GM19239 (cell line): ENCODE measurements at places on chromosomes 3 and 15.

DNA sequence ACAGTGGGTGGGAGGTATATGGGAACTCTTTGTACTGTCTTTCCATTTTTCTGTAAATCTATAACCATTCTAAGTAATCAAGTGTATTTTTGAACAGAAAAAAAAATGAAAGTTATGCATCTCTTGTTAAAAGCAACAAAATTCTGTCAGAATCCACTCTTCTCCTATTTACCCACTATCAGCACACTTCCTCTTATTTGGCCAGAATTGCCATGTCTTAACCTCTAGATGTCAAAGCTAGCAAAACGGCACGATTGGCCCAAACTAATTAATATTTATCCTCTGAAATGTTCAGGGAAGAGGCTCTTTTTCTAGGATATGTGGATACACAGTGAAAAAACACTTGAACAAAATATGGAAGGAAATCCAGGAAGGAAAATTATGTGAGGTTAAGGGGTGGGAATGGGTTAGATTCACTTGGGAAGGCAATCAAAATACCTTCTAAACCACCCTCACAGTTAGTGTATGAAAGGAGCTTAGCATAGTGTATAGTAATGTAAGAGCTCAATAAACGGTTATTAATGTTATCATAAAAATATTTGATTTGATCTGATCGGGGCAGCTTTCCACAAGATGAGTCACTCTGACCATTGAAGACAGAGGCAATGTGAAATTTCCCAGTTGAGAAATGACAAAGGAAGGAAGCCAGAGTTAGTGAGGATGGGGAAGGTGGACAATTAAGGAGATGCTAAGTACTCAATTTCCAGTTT lies 20.1 kb upstream of the TGFBR2 start:
- DNase-seq, result no peak

- no peak for DNase-seq
These were observed 291.0 kb downstream of the CLSTN2 start for GRCh38 chr3:140225996-140226395.

GRCh38 chr3:125023833-125024555 lies 31.8 kb downstream of the HEG1 start:
- DNase-seq, result no peak

- no peak for DNase-seq
These were observed 9.1 kb upstream of the FEM1B start for GRCh38 chr15:68268405-68268804.

GRCh38 chr3:112460519-112461195 lies 38.6 kb downstream of the BTLA start:
- DNase-seq, result no peak

DNA sequence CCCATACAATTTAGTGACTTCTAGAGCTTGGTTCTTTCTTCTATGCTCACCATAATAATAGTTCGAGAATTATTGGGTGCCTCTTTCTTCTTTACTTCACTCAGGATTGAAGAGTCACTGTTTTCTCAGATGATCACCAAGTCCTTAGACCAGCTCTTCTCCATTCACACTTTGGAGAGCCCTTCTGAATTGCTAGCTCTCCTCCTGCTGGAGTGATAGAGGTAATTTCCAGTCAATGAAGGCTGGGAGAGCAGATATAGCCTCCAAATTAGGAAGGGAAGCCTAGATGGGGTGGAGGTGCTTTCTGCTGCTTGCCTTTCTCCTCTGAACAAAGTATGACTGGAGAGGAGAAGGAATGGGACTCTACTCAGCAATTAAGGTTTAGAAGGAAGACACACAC lies 10.7 kb upstream of the BBX start:
- no peak for DNase-seq

DNA sequence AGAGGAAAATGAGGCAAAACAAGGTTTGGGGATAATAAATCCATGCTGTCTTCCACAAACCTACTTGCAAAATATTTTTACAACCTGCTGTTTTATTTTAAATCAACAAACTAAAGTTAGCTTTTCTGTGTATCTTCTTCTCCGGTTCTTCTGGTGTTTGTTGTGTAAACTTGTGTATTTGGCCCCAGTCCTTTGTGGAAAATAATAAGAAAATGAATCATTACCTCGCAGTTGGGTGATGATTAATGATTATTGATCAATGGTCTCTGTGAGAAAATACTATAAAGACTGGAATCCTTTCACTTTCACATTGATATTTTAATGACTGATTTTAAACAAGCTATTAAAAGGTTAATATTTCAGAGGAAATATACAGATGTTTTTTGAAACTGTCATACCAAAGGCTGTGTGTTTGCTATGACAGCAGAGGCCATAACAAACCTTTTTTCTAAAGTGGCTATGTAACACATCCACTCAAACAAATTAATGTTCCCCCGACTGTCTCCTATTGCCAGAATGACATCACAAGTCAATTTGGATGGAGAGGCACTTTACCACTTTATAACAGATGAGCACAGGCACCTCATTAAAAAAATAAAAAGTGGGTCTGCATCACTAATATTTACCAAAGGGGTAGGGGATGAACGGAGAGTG lies 152.5 kb downstream of the MEX3B start:
- no peak for DNase-seq

DNA sequence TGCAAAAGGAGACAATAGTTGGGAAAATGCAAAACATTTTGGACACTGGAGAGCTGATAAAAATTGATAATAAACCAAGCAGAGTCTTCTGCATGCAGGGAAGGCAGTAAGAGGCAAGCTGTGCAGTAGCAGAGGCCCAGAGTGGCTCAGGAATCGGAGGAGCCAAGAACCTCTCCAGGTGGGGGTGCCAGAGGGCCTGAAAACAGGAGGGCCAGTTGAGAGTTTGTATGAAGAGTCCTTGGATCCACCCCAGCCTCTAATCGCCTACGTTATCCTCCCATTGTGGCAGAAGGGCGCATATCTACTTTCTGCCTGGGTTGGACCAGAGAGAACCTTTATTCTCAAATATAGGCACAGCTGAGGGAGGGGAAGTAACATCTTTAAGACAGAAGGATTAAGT lies 48.9 kb upstream of the RBP1 start:
- no peak for DNase-seq
